Kidney (tissue), 22 donors: ENCODE measurements at places on chromosomes 7 and 10.

DNA sequence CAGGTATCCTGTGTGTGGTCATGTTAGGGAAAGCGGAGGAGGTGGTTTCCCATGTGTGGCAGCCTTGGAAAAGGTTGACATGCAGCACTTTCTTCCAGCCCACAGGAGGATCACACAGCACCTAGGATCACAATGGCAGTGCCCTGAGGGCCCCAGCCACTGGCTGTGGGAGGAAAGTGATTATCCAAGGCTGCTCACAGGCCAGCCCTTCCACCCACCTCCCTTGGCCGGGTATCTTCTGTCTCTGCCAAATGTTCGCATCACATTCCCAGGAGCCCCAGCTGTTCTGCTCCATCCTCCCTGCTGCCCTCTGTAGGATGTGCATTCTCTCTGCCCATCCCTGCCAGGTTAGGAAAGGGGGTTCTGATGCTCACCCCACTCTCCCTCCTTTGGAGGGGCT lies 2.5 kb upstream of the MLXIPL start:
- no peak for DNase-seq

- no peak for DNase-seq
Observed at GRCh38 chr10:62335326-62335725, 38.8 kb upstream of the ZNF365 start.

GRCh38 chr10:132538790-132539421 lies 1.3 kb downstream of the INPP5A start:
- no peak for DNase-seq

DNA sequence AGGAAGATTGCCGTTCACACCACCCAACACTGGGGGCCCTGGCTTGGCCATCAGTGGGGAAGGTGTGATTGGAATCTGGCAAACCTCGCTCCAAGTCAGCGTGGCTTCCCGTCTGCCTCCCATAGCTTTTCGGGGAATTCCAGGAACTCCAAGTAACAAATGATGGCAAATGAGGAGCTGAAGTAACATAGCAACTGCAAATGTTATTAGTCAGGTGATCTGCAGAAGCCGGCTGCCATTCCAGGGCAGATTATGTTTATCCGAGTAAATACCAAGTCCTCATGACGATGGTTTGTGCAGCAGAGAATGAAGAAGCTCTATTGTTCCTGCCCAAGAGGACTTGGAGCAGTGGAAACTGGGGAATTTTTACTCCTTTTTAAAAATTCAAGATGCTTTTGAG lies 270.5 kb upstream of the PODXL start:
- DNase-seq, result no peak
